PC-3 (cell line): ENCODE measurements at places on chromosomes 7 and 10.

- no peak for DNase-seq
Observed at GRCh38 chr7:47392241-47392759, 189.6 kb downstream of the TNS3 start.

DNA sequence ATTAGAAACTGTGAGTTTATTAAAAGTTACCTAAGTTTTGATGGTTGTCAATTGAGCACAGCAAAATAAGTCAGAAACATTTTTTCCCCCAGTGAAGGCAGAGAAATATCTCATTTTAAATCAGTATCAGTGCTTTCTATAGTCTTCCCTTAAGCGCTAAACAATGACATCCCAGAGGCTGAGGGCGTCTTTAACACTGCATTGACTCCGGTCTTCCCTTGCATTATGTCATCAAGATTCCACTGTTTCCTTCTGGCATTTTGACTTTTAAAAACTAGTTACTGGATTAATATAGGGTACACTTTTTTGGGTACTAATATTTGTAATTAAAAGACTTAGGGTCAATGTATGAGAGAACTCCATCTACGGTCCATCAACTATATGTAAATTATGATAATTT, 3.9 kb downstream of the GLUD1 start:
- no peak for DNase-seq

GRCh38 chr10:75105576-75106197, 5.8 kb upstream of the SAMD8 start:
- no peak for DNase-seq

DNA sequence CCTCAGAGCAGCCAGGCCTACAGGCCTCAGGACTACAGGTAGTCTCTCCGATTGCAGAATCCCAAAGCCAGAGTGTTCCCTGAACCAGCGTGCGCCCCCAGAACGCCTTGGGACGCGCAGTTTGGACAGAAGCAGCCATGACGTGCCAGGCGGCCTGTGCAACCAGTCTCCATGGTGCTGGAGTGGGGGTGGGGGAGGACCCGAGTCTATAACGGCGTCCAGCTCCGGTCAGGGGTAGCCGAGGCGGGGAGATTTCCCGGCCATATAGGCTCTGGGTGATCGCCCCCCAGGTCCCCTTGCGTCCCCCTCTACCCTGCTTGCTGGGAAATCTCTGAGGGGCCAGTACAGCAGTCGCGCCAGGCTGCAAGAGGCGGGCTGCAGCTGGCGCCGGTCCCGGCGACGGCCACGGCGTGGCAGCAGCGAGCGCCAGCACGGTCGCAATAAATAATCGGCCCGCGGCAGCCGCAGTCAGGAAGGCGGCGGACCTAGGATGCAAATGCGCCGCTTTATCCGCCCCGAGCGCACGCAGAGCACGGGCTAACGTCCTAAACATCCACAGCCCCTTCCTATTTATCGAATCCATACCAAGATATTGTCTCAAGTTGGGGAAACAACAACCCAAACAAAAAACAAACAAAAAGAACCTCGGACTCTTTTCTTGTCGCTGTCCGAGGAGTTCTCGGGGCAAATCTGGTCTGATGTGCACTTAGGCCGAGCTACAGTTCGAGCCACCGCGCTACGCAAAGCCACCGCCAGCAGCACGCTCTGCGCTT, 1.6 kb downstream of the HOXA3 start:
- DNase-seq = peak; percentile 86

- no peak for DNase-seq
Observed at GRCh38 chr7:83882551-83882950, 233.6 kb upstream of the SEMA3E start.

DNA sequence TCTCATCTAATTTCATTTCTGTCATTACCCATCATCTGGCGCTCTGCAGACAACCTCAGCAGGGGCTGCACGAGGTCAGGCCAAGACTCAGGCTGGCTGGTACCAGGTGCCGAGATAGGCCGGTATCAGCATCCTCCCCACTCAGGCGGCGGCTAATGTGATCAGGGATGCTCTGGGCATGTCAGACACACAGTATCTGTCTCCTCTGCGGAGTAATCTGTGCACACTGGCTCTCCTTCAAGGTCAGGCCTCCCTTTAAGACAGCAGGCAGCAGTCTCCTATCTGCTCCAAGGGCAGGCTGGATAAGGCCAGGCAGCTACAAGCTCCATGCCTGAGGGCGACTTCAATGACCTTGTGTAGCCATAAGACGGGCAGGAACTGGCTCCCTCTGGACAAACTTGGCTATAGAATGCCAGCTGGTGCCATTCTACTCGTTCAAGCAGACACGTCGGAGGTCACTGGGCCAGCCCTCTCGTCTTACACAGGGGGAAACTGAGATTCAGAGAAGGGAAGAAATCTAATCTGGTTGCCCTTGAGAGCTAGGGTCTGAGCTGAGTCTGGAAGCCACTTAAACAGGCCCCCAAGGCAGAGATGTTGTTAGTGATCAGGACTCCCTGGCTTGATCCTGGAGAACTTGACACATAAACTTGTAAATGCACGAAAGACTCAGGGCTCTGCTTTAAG, 59.3 kb downstream of the ARHGAP22 start:
- DNase-seq = no peak

DNA sequence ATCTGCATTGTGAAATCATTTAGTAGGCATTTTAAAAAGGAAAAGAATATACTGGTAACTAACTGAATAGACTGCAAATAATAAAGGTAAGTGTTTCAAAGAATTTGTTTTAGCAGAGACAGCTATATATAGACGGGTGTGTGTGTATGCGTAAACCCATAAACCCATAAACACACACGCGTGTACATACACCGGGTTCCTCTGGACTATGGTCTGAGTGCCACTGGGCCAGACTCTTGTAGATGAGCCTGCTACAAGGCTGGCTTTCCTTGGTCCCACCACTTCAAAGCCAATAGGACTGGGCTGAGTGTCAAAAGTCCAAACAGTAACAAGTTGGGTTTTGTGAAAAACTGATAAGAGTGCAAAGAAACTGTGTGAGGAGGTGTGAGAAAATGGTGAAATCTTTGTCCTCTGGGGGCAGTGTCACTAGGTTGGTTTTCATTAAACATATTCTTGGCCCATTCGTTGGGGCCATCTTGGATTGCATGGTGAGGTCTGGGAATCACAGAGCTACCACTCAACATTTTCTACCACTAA, 39.8 kb downstream of the GNA12 start:
- no peak for DNase-seq

GRCh38 chr10:76735866-76736265, 901.7 kb downstream of the KCNMA1 start:
- no peak for DNase-seq

DNA sequence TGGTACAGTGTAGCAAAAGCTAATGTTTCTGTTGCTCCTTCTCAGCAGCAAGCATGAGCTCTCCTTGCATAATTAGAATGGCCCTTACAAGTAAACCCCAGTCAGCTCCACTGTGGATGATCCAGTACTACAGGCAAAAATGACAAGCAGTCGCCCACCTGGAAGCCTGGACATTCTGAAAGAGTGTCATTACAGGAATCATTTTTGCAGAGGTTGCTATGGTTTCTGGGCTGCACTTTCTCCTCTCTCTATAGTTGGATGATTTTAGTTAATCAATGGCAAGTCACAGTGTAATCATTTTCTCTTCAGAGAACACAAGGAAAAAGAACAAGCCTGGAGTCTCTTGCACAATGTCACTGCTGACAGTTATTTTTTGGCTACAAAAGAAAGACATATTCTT, 102.9 kb upstream of the MYO3A start:
- DNase-seq = no peak

- peak; percentile 57 for DNase-seq
Observed at GRCh38 chr10:36638462-36639155, 486.8 kb upstream of the ANKRD30A start.

- no peak for DNase-seq
Observed at GRCh38 chr7:132636581-132636980, 60.3 kb upstream of the PLXNA4 start.

DNA sequence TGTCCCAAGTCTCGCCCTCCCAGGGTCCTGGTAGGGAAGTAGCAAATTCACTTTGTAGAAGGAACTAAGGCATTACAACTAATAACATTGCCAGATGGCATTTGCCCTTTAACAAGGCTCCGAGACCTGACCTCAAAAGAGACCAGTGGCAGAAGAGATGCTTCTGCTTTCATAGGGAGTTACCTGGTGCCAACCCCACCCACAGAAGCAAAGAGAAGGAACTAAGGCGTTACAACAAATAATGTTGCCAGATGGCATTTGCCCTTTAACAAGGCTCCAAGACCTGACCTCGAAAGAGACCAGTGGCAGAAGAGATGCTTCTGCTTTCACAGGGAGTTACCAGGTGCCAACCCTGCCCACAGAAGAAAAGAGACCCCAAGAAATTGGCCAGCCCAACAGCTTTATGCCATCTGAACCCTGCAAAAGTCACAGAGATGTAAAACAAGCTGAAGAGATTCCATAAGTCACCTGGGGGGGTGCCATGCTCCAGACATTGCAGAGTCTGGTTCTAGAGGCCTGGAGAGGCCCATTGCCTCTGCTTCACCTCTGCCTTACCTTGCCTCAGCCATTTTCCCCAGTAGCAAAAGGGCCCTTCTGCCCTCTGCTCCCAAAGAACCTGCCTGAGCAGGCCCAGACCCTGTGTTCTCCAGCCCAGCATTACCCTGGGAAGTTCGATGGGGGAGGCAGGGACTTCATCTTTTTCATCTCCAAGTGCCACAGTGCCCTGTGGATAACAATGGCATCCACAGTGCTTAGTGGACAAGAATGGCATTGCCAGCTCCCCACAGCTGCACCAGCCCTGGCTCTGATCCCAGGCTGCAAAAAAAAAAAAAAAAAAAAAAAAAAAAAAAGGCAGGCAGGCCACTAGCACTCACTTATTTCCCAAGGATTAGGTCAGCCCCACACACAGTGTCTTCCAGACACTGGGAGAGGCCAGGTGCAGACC, 179.5 kb upstream of the PLXNA4 start:
- no peak for DNase-seq

DNA sequence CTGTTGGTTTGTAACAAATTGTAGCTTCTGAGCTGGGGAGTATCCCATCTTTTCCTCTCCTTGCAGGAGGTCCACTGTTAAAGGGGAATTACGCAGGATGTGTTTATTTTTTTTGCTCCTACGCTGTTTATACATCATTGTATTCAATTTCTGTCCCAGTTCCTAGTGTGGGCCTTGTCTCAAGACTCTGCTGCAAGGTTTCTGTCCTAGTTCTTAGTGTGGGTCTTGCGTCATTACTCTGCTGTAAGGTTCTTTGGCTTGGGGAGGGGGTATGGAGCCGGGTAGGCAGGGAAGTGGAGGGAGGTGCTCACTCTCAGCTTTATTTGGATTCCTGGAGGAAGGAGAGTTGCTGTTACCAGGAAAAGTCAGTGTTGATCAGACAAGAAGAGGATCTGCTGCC, 64.0 kb upstream of the TRIM8 start:
- no peak for DNase-seq

GRCh38 chr10:72888151-72888638, 5.3 kb upstream of the OIT3 start:
- no peak for DNase-seq

GRCh38 chr7:15680446-15680845, 6.0 kb downstream of the MEOX2 start:
- DNase-seq = no peak

DNA sequence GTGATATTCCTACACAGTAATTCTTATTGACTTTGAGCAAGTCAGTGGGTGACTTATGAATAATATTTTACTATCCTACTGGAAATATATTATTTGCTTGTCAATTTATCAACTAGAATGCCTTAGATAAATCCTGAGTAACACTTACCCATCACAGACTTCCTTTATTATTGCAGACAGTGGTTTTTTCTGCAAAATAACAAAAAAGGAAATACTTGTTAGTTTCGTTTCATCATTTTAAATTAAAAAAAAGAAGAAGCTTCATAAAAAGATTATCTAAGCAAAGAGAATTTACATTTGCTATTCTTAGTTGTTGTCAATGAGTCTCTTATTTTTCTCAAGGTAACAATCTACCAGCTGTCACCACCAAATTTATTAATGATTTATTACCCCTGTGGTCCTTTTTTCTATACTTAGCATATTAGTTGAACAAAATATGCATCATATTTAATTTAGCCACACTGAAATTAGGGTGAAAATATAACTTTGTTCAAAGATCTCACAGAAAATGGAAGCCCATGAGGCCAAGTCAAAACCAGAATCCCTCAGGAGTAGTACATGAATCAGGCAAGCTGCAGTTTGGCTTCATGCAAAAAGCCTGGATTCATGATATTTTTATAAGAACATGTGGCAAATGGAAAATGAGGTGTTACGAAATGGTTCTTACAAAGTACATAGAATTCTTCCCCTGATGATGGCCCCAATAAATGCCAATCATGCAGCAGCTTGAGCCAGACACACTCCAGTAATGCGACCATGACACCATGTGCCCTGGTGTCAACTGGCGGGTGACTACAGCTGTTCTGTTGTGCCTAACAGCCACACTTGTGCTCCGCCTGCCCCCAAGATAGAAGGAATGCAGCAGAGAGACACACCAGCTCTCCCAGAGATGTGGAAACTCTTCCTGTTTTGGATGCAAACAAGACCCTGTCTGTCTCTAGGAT, 132.6 kb downstream of the ELMO1 start:
- no peak for DNase-seq

DNA sequence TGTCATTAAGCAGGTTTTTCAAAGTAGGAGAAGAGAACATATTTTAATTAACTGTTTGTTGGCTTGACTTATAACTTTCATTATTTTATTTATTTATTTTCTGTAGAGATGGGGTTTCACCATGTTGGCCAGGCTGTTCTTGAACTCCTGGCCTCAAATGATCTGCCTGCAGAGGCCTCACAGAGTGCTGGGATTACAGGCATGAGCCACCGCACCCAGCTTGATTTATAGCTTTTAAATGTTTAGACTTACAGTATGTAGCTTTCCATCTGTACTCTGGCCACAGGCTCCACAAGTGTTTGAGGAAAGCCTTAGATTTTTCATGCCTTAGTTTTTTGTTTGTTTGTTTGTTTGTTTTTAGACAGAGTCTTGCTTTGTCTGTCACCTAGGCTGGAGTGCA, 72.7 kb upstream of the IFRD1 start:
- no peak for DNase-seq

DNA sequence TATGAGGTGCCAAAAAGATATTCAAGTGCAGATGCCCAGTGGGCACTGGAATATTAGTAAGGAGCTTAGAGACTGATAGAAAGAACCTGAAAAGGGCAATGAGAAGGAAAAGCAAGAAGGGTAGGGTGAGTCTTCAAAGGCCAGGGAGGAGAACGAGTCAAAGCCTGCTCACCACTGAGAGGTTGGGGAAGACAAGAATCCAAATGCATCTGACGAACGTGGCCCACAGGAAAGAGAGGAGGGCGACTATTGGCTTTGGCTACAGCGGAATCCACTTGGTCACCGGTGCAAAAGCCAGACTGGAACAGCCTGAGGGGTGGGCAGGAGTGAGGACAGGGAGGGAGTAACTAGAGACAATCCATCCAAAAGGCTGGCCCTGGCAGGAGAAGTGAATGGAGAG, 216.7 kb upstream of the KLF14 start:
- no peak for DNase-seq

GRCh38 chr10:113179265-113179664, 229.2 kb downstream of the TCF7L2 start:
- DNase-seq = no peak

- no peak for DNase-seq
Observed at GRCh38 chr7:78118470-78118869, 319.9 kb downstream of the PHTF2 start.

- peak; percentile 15 for DNase-seq
Observed at GRCh38 chr7:107046491-107047259, 2.2 kb downstream of the PRKAR2B start.

GRCh38 chr7:139730746-139731612, 46.8 kb downstream of the HIPK2 start:
- DNase-seq = peak; percentile 17

- DNase-seq = no peak
Observed at GRCh38 chr10:131899116-131899690, 1.6 kb upstream of the PPP2R2D start.
